Stimulated activated naive CD8-positive, alpha-beta T cell treated with anti-CD3 and anti-CD28 coated beads, Interleukin-15, Interleukin-2, amounts not matched to agents 100 U/mL and 50 U/mL, for 24 hours (primary cell): ENCODE measurements at places on chromosomes 6 and 20.

GRCh38 chr6:106090001-106090400, 3.9 kb downstream of the PRDM1 start:
- DNase-seq = no peak

DNA sequence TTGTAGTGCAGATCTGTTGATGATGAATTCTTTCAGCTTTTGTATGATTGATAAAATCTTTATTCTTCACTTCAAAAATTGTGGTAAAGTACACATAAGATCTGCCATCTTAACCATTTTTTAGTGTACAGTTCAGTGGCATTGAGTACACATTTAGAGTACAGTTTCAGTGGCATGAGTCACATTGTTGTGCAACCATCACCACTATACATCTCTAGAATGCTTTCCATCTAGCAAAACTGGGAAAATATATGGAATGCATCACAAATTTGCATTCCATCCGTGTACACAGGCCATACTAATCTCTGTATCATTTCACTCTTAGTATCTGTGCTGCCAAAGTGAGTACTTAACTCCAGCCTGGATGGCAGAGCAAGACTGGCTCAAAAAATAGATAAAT, 28.7 kb downstream of the SIRPD start:
- DNase-seq = no peak

DNA sequence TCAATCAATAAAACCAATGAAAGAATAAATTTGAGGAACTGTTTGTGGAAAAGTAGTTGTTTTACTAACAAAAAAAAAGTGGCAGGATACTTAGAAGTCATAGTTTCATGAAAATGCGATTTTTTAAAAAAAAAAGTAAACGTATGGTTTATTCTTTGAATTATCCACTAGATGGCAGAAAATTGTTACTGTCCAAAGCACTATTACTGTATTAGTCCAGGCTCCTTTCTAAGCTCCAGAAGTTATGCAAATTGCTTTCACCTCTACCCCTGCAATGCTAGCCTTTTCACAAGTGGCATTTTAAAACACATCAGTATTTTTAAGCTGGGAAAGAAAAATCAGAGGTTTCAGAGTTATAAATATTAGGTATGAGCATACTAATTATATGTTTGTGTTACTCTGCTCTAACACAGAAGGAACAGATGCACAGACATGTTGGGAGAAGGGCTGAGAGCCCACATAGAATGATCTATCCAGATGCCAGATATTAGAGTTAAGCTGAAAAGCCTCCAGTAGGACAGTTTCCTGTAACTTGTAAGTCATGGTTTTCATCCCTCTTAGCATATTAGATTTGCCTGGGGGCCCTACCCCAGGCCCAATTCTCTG, 63.9 kb downstream of the FHL5 start:
- no peak for DNase-seq

GRCh38 chr6:120614723-120615122, 719.6 kb downstream of the TBC1D32 start:
- DNase-seq = no peak

- no peak for DNase-seq
Measured at GRCh38 chr6:71544906-71545305, 256.3 kb downstream of the OGFRL1 start.

DNA sequence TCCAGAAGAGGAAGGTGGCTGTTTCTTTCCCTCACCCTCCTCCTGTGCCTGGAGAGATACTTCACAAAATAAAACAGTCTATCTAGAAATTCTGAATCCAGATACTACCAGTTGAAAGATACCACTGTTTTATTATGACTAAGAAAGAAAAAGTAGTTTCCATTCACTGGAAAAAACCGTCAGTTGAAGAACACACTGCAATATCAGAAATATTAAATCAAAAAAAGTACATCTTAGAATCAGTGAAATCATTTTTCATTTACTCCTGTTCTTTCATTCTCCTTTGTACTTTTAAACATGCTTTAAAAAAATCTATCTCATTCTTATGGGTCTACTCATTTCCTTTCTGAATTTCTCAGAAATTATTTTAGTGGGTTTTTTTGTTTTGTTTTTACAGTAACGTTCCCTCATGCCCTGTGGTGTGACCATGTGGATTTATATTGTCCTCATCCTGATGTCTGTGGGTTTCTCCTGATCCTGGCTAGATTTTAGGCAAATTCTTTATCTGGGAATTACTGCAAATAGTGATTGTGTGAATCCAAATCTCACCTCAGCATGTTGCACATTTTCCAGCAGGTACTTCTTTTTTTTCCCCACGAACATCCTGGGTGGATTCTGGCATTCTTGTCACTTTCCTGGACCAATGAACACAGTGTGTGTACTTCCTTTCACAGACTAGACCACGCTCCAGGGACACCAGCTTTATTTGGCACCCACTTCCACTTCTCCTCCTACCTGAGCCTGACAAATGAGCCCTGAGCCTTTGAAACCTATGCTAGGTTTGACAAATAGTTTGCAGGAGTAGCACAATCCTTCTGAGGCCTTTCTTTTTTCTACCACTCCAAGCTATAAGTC, 114.0 kb upstream of the LAMP5 start:
- DNase-seq = no peak

DNA sequence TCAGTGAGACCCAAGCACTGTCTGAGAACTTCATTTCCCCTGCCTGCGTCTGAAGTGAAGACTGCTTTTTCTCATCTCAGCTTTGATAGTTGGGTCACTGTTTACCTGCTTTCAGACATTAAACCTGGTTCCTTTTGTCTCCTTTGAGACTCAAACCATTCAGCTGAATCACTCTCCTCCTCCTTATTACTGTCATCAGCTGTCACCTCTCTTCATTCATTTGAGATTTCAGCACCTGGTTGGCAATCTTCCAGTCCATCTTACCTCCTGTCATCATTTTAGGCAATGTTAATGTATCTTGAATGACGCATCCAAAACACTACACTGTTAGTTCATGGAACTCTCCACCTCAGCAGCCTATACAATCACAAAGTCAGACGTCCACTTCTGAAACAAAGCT, 34.3 kb upstream of the SOX4 start:
- DNase-seq = no peak

DNA sequence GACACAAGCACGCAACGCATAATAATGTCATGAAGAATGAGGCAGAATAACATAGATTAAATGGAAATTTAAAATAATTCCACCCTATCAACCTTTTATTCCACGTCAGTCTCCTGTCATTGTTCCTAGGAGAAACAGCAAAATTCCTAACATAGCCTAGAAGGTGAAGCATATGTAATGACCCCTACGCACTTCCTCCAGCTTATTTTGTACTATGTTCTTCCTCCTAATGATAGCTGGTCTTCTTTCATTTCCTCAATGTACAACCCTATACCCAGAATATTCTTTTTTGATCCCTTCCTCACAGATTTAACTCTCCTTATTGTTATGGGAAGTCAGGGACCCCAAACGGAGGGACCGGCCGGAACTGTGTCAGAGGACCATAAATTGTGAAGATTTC, 122.0 kb upstream of the CARMIL1 start:
- no peak for DNase-seq

DNA sequence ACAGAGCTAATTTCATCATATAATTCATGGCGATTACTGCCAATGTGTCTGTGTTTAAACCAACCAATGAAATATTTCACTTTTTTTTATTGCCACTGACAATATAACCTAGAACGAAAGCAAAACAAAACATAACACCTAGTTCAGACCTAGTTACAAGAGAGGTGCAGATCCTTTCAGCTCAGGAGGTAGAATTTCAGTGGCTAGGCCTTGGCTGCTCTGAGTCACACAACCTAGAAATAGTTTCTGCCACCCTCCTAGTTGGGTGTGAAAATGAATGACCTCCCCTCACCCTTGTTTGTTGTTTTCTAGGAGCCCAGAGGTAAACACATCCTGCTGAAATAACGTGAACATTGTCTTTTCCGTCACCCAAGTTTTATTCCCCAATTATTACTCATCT, 356.3 kb downstream of the HTR1B start:
- no peak for DNase-seq

DNA sequence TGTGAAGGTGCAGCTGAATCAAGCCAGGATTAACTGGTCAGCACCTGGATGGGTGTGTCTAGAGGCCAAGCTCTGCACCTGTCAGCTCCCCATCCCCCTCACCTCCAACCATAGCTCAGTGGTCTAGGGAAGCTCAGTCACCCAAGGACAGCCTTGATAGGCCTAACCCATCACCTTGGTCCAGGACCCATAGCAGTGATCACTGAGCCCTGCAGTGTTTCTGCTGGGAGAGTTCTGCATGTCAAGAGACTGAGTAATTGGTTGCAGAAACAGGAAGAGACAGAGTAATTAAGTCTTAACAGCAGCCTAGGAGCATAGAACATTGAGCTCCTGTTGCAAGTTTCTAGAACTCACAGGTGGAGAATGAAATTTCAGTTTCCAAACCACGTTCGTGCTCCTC, 18.7 kb upstream of the RALGAPB start:
- no peak for DNase-seq

DNA sequence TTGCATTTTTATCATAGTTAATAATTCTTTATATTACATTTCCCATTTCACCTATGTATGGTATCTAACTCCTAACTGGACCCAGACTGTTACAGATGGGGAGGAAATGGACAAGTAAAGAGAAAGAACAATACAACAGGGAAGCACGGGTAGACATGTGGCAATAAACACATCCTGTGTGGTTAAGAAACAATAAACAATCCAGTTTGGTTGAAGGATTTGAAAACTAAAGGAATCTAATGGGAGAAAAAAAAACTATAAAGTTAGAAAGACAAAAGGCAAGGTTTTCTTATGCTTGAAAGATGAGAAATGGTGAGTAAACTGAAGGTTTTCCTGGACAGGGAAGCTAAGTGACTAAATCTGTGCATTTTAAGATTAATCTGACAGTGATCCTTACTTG, 34.9 kb upstream of the ALDH8A1 start:
- DNase-seq = no peak

DNA sequence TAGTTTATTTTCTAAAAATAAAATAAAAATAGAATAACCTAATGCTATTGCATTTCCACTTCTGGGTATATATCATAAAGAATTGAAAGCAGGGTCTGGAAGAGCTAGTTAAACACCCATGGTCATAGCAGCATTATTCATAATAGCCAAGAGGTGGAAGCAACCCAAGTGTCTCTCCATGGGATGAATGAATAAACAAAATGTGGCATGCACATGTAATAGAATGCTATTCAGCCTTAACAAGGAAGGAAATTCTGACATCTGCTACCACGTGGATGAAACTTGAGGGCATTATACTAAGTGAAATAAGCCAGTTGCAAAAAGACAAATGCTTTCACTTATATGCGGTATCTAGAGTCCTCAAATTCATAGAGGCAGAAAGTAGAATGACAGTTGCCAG, 130.8 kb downstream of the TIAM2 start:
- DNase-seq = no peak

GRCh38 chr20:52230409-52230808, 38.8 kb upstream of the ZFP64 start:
- DNase-seq = no peak

DNA sequence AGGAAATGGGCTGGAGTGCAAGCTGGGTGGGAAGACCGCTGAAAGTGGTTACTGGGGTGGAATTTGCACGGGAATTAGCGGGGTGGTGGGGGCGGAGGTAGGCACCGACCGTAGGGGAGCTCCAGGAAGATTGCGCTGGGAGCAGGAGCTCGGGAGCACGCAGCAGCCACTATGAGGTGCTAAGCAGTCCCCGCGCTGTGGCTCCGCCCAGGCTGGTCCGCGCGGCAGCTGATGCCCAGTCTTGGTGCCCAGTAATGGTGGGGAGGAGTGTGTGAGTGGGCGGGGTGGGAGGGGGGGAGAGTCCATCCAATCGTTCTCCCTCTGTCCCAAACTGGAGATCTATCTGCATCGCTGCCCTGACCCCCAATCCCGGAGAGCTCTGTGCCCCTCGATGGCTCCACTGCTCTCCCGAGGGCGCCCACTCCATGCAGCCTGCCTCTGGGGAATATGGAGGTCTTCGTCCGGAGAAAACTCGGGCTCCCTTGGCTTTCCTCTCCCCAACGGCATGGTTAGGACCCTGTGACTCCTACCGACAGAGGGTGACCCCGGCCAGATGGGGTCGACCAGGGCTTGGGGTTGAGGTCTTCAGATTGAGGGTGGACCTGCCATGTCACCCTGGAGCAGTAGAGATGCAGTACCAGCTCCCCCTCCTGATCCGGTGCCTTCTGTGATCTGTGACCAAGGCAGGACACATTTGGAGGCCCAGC, 5.3 kb downstream of the TP53TG5 start:
- no peak for DNase-seq

DNA sequence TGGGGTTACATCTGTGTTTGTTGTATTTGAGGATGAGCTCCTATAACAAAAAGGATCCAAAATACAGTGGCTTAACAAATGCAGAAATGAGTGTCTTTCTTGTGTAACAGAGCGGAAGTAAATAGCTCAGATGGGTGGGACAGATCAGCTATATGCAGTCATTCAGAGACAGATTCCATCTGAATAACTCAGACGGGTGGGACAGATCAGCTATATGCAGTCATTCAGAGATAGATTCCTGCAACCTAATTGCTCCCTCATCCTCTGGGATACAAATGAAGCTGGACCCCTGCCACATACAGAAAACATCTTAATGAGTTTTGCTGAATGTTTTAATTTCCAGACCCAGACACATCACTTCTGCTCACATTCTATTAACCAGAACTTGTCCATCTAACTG, 332.3 kb downstream of the BCKDHB start:
- no peak for DNase-seq

DNA sequence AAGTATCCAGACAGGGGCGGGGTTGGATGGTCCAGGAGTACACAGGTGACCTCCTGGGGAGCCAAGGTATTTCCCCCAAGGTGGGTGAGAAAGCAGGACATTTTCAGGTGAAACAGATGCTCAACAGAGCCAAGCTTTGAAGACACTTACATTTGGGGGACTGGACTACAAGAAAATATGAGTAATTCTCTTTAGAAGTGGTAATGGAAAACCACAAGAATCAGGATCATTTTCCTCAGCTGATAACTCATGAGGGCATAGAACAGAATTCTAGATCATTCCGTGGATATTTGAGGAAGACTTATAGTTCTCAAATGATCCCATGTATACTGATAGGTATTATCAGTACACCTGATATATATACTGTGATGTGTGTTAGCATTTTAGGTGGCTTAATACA, 89.9 kb downstream of the UST start:
- DNase-seq = no peak

GRCh38 chr6:32170294-32170693, 5.6 kb downstream of the AGPAT1 start:
- DNase-seq = no peak

DNA sequence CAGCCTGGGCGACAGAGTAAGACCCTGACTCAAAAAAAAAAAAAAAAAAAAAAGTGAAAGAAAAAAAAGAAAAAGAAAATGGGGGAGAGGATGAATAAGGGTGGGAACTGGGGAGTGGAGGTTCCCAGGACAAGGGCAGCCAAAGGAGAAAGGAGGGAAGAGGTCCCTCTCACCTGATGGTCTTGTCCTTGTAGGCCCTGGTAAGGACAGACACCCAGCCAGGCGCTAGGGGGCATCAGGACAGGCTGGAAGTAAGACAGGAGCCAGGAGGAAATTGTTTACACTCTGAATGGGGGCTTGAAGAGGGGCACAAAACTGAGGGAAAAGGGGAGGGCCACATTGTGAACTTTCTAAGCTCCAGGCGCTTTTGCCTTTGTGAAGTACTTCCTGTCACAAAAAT, 2.3 kb upstream of the ALDH5A1 start:
- peak; percentile 11 for DNase-seq

GRCh38 chr6:167240034-167240541, 51.0 kb upstream of the UNC93A start:
- no peak for DNase-seq
